NCI-H2081 treated with DMSO at 0.1 percent for 48 hours (cell line): ENCODE measurements at places on chromosomes 7 and 10.
A peak's percentile ranks its signal among the peaks of the same experiment; 100 is the strongest.

GRCh38 chr7:41006306-41006995 lies 696.4 kb downstream of the INHBA start:
- no peak for DNase-seq

DNA sequence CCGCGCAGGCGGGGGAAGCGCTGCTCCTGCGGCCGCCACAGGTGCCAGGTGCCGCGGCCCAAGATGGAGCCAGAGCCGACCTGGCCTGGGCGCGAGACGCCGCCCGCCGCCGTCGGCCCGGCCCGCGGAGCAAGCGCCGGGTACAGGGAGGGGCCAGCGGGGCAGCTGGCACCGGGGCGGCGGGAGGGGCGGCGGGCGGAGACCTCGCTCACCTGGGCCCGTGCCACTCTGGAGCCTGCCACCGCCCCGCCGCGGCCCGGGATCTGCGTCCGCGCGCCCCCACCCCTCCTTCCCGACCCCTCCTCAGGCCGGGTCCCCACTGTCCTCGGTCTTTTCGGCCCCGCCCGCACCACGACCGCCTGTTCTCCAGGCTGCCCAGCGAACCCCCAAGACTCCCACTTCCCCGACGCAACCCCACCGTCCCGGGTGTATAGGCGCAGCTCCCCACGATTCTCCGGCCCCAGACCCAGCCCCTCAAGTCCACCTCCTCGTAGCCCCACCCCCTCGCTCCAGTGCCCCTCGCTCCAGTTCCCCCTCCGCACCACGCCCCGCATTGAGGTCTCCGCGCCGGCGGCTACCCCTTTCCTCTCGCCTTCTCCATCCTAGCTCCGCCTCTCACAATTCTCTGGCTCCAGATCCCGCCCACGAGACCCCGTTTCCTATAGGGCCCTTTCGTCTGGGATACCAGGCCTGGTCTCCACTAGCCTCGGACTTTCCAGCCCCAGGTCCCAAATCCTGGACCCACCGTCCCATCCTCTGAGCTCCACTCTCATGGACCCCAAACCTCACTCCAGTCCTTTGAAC lies at the start of gene GPRIN2:
TSS of gene GPRIN2 (minus strand) at position 144 of the 804 bp plus-strand sequence. CDS start 5,922 bp downstream, outside the sequence.
- DNase-seq, result no peak

- DNase-seq, result no peak
Observed at GRCh38 chr10:63603709-63604445, 82.7 kb downstream of the REEP3 start.

DNA sequence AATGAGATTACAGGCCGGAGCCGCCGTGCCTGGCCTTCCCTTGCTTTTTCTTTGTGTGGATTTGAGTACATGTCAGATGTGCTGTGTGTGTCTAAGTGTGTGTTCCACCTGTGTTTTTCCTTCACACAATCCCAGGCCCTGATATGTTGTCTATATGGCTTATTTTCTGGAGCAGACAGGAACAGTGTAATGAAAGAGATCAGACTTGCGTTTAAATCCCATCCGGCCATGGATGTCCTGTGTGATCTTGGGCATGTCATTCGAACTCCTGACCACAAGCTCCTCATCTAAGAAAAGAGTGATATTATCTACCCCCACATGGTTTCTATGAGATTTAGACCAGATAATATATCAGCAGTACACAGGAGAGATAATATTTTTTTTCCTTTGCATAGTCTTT lies 37.2 kb downstream of the APBB1IP start:
- DNase-seq, result no peak

DNA sequence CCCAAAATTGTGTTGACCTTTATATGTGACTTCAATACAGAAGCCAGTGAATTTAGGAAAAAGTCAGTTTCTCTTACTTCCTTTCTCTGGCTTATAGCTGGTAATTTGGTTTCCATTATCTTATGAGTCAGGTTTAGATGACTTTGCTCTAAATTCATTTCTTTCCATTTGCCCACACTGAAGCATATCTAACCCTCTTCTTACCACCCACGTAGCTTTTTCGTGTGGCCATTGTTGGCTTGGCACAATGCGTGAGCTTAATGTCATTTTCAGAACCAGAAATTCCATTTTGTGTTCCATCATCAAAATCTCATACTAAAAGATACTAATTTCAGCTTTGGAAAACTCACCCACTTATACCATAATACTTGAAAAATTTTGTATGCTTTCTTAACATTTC lies 271.2 kb downstream of the INHBA start:
- DNase-seq, result no peak

DNA sequence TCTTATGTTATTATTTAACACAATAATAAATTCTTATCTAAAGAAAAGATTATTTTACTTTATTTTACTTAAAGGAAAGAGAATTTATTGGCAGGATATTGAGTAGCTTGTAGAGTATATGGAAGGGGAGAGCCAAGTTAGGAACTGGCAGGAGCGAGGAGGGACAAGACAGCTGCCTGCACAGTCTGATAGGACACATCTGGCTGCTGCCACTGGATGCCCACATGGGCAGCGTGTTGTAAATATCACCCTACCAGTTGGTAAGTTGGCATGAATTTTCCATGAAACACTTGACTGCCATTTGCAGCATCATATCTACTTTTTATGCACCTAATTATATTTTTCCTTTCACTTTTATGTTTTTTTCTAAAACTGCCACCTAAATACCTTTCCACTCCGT lies 19.6 kb downstream of the SRI start:
- DNase-seq, result no peak

GRCh38 chr7:47581438-47581803 lies 490 bp downstream of the TNS3 start:
- no peak for DNase-seq

DNA sequence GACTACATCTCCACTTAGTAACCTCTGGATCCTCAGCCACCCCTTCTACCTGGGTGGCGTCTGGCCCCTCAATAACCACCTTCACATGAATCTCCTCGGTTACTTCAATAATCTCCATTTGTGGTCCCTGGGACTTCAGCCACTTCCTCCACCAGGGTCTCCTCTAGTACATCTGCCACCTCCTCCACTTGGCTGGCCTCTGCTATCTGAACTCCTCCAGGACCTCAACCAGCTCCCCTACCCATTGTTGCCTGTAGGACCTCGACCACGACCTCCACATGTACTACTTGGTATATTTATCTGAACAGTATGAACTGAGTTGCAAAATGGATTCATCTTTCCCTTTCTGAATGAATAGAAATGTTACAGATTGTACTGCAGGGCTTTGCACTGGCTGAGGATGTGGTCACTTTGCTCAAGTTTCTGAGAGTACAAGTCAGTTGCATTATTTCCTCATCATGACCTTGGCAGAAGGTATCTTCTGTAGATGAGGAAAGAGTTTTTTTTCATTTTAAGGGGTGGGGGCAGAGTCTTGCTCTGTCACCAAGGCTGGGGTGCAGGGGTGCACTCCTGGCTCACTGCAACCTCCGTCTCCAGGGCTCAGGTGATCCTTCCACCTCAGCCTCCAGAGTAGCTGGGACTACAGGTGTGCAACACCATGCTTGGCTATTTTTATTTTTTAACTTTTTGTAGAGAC lies 36.0 kb downstream of the MAT1A start:
- DNase-seq, result no peak

GRCh38 chr10:102055647-102056419 lies at the start of gene ARMH3:
ARMH3 (minus strand) TSS chr10:102056173; CDS start chr10:102040114, 16,059 bp downstream.
- DNase-seq, result peak; percentile 74

- no peak for DNase-seq
Observed at GRCh38 chr7:17781491-17782215, 158.6 kb downstream of the SNX13 start.

DNA sequence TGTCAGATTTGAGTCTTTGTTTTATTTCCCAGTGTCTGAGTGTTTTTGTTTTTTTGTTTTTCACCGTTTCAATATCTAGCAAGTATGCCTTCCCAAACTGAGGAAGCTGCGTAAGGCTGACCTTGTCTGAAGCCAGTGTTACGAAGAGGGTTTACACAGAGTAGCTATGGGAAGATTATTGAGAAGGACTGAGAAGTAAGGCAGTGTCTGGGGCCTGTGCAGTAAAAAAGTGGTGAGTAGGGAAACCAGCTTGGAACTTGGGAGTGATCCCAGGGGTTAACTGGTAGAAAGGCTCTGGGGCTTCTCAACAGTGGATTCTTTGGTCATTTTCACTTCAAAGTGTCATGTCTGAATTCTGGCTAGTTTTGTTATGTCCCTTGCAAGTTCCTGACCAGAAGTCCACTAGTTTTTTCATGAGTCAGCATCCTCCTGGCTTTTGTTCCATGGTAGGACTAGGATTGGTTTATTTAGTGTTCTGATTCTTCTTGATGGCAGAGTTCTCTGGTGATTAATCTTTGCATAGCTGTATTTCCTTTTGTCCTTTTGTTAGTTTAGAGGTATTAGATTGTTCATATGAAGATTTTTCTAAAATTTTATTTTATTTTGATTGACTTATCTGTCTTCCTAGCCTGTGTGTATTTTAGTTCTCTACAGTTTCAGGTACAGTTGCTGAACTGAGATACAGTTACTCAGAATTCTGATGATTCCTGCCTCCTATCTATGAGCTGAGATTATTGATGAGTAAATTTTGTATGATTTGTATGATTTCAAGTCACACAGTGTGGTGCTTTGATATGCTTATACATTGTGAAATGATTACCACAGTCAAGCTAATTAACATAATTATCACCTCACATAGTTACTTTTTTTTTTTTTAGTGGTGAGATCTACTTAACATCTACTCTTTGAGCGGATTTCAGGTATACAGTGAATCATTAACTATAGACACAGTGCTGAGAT lies 19.0 kb downstream of the GARS1 start:
- no peak for DNase-seq

- no peak for DNase-seq
Observed at GRCh38 chr10:113282564-113282963, 270.3 kb upstream of the HABP2 start.

GRCh38 chr10:76082956-76083355 lies 651.5 kb downstream of the LRMDA start:
- DNase-seq, result no peak

GRCh38 chr10:9339716-9340115 lies 1285.2 kb downstream of the GATA3 start:
- no peak for DNase-seq

DNA sequence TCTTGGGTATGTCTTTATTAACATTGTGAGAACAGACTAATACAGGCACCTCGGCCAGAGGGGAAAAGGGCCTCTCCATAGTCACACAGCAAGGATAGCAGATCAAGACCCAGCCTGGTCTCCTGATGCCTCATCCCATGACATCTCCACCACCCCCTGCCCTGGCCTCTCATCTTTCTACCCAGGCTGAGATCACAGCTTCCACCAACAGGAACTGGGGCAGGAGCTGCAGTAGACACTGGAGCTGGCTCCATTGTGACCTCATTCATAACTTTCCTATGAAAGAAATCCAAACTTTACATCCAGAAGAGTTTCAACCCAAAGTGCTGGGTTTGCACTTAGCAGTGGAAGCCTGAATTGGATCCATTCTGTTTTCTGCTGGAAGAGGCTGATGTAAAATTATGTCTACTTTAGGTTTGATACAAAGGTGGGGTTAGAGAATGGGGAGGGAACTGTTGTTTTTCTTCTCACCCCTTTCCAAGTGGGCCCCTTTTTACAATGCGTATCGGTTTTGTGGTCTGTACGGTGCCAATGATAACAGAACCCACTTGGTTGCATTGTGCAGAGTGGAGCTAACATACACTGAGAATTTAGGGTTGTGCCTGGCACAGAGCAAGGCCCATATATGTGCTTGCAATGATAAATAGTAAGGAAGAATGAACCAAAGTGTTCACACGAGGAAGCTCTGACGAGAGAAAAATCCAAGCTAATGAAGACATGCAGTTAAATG lies 28.6 kb upstream of the INSIG1 start:
- no peak for DNase-seq

DNA sequence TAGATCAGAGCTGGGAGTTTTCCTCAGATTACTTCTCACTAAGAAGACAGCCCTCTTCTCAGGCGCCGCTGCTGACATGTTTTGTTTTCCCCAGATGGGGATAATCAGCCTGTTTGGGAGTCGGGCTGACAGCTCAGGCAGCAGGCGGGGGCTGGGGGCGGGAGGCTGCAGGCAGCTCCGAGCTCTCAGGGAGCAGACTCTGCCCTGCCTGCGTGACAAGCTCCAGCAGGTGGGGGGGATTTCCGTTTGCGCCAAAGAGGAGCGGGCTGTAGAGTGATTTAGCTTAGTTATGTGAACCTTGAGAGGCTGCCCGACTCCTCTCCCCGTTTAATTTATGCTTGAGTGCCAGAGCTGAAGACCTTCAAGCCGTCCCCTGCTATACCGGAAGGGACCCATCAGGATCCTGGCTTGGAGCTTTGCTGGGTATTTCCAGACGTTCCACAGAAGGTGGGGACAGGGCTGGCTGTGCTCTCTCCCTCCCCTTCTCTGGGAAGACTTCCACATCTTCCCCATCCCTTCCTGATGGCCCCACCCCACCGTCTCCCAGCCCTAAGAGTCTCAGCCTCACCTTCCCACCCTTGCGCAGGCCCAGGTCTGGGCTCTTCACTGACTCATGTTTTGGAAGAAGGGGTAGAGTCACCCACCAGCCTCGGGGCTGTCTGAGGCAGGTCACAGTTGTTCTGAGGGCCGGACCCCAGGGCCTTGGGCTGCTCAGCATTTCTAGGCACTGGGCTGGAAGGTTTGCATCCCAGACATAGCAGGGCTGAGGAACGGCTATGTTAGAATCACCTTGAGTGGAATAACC lies 24.7 kb upstream of the ADCYAP1R1 start:
- DNase-seq, result no peak

GRCh38 chr10:61793760-61794703 lies 107.5 kb upstream of the ARID5B start:
- no peak for DNase-seq

GRCh38 chr10:61842755-61843497 lies 58.6 kb upstream of the ARID5B start:
- no peak for DNase-seq

DNA sequence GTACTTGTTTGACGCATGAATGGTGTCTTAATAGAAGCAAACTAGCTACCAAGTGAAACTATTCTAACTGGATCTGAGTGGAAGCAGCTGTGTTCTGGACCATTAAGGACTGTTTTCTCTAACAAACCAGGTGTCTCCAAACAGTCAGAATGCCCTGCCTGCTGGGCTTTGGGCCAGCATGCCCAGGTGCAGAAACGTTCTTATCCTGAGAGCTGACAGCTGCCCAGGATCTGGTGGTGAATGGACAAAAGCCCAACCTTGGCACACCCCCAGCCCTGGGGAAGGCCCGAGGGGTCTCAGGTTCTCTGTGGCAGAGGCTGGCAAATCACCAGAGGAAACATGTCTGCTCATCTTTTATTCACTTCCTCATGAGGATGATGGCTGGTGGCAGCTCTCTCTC lies 48.2 kb upstream of the LAMB4 start:
- DNase-seq, result peak; percentile 97

DNA sequence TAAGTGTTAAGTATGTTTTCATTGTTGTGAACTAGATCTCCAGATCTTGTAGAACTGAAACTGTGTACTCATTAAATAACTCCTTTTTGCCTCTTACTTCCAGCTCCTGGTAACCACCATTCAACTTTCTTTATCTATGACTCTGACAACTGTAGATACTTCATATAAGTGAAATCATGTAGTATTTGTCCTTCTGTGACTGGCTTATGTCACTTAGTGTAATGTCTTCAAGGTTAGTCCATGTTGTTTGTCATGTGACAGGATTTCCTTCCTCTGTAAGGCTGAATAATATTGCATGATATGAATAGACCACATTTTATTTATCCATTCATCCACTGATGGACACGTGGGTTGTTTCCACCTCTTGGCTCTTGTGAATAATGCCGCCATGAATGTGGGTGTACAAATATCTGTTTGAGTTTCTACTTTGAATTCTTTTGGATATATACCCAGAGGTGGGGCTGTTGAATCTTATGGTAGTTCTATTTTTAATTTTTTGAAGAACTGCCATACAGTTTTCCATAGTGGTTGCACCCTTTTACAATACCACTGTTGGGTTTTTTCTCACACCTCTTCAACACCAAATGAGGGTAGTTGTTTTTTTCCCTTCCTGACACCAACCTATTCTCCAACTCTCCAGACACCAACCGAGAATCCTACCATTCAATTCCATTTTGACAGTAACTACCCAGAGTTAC lies 10.7 kb upstream of the FMC1 start:
- no peak for DNase-seq
